ENCODE measurements at places on chromosomes 5 and 9.

- DNase-seq, result no peak
Observed at GRCh38 chr5:10367579-10367978, 14.1 kb downstream of the MARCHF6 start.

DNA sequence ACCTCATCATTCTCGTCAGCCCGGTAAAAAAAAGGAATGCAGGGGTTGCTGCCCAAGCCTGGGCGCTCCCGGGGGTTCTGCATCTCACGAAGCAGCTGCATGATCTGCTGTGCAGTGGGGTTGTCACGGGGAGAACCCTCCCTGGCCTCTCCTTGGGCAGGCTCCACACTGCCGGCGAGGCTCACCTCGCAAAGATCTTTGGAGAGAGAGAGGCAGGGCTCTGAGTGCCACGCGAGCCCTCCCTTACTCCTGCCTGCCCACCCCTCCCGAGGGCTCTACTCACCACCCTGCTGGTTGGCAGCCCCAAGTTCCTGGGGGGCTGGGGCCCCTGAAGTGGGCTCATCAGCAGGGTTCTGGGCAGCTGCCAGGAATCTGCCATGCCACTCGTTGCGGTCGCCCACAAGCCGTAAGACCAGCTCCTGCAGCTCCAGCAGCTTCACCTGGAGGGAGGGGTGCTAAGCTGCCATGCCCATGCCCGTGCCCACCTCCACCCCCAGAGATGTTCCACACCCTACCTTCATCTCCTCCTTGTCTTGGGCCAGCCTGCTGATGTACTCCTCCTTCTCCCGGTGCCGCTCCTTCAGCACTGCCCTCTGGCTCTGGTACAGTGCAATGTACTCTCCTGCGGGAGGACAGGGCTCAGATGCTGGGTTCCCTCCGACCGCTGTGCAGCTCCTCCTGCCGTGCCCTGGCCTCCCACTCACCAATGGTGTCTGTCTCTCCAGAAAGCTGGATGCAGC is 18.6 kb downstream of the GOLGA2 start:
- no peak for DNase-seq

- peak; percentile 26 for DNase-seq
Observed at GRCh38 chr5:172005708-172006320, 624 bp downstream of the FBXW11 start.

GRCh38 chr9:7777771-7778170 is 21.8 kb downstream of the DMAC1 start:
- no peak for DNase-seq

- DNase-seq, result no peak
Observed at GRCh38 chr5:154970759-154971158, 29.9 kb downstream of the MRPL22 start.

DNA sequence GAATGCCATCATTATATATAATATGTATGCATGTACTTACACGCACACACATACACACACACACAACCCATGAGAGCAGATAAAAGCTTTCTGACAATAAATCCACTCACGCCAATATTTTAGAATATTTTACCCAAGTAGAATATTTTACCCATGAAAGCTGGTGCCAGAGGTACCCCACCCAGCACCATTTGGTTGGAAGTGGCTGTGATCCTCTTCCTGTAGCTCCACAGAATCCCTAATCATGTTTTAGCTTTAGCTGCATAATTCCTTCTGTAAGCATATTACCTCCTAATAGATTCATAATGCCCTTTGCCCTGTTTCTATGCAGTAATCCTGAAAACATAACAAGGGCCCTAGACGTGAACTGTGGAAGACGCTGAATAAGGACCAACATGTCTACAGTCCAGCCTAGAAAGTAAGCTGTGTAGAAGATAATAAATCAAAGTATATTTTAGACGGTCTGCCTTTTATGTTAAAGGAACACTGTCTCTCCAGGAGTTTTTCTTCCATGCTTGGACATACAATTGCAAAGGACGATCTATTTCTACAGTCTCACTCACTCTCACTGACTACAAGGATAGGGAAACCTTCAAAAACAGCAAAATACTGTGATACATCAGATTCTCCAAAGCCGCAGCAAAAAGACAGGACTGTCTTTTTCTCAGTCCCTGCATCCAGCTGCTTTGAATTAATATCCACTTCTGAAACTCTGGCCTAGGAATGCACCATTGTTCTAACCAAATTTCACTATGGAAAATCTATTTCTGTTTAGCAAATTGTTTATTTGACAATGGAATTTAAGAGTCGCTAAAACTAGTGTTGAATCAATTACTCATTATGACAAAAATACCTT is 98.2 kb downstream of the USP20 start:
- no peak for DNase-seq

DNA sequence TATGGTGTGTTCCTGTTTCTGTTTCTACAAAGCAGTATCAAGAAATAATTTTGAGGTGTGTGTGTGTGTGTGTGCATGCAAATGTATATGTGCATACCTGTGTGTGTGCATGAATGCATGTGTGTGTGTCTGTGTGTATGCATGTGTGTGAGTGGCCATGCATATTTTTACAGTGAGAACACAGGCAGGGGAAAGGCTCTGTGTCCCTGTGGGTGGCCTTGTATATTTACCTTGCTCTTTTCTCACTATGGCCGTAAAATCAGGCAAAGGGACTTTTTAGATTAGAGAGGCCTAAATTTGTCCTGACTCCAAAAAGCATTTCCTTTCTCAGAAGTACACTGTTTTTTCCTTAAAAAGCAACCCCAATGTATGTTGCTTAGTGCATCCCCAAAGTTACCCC is 293.4 kb downstream of the MARCHF11 start:
- DNase-seq, result no peak

- DNase-seq, result no peak
Observed at GRCh38 chr5:142617416-142618129, 68.3 kb downstream of the FGF1 start.

DNA sequence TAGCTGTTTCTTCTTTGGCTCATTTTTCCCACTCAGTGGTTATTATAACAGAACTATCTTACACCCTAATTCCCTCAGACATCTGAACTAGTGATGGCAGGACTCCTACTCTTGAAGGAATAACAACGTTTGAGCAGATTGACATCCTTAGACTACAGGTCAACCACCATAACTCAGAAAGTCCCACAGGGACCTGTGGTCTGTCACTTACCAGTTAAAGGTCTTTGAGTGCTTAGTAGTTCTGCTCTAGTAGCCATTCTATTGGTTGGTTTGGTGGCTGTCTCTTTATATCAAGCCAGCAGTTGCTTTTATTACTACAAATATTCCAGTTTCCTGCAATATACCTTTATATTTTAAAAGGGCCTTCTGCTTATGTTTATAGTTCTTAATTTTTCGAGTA is 67.2 kb upstream of the FCHO2 start:
- DNase-seq, result no peak

GRCh38 chr5:160039810-160040470 is 31.0 kb downstream of the TTC1 start:
- DNase-seq, result no peak

DNA sequence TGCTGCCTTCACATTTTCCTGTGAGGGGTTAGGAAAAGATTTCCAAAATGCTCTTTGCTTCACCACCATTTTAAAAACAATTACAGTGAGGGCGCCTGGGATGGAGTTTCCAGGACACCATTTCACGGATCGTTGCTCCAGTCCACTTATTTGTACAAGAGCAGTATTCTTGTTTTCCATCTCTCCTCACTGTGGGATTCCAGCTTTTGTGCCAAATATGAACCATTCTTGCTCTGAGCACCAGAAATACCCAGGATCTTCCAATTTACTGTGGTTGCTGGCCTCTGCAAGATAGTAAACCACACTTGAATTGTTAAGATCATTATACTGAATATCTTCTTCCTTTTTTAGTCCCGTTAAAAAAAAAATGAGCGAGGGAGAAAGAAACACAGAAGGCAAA is 899.5 kb downstream of the TLE1 start:
- no peak for DNase-seq

GRCh38 chr5:149439899-149440542 is 60.9 kb upstream of the IL17B start:
- peak; percentile 24 for DNase-seq

GRCh38 chr9:23314247-23314646 is 511.8 kb downstream of the ELAVL2 start:
- DNase-seq, result no peak

GRCh38 chr9:73007966-73008672 is 55.3 kb upstream of the ALDH1A1 start:
- no peak for DNase-seq

DNA sequence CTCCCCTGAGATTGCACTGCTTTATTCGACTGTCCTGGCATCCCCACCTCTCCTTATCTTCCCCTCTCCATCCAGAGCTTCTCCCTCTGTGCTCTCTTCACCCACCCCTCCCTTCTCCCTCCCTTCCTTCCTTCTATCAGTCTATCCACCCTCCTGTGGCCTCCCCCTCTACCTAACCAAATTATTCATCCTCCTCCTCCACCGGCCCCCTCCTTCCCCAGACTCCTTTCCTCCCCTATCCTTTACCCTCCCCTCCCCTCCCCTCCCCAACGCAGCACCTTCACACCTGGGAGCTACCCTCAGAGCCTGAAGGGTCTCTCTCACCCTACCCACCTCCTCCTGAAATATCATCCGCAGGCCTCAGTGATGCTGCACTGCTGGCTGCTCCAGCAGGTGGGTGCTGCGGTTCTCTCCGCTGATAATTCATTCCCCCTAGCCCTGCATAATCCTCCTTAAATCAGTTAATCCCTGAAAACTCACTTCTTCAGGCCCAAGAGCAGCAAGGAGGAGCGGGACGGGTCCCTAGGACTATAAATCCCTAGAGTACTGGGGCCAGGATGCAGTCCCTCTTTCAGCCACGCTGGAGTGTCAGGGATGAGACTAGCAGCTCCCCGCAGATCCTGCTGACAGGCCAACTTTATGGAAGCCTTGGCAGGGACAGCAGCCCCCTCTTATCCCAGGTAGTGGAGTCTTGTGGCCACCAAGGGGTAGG is 97.8 kb downstream of the PCDH1 start:
- DNase-seq, result no peak

- no peak for DNase-seq
Observed at GRCh38 chr5:6633469-6634245, 417 bp downstream of the SRD5A1 start.

DNA sequence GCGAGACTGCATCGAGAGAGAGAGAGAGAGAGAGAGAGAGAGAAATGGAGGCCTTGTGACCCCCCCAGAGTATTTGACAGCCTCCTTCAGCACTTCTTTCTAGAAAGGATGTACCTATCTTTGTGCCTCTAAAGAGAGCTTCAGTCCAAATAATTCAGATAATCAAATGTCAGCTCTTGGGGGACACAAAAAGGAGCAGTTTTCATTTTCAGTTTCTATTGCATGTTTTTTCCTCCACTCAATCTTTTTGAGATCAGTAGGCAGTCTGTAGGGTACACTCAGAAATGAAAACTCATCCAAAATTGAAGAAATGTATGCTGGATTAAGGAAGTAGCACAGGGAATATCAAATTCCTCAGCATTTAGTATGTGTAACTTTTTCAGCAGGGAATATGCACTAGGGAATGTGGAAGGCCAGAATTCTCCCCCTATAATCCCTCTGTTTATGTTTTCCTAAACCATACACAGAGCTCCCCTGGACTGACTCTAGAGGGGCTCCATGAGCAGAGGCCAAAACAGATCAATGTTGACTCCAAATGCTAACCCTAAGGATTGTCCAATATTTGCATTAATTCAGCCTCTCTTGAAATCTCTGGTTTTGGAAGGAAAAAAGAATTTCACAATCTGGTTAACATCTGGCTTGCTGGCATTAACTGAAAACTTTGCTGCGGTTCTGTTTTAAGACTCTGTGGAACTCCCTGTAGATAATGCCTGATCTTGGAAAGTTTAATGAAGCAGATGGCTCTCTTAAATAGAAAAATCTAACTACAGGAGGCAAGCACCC is 250.1 kb downstream of the CEMIP2 start:
- no peak for DNase-seq

GRCh38 chr9:90446200-90446948 is 196.2 kb downstream of the DIRAS2 start:
- no peak for DNase-seq

DNA sequence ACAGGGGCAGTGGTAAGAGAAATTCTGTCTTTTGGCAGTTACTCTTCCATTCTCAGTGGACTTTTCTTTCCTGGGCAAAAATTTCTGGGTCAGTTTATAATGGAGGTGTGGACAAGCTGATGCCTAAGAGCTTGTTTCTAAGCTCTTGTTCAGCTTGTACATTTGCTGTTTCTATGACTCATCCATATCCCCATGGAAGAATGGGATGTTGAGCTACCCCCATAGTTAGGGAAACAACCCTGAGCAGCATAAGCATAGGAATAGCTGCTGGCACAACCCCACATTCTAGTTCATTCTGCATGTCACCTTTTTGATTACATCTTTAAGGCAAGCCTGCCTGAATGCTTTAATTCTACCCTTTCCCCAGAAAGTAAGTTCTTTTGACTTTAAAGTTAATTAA is 173.3 kb downstream of the PSAT1 start:
- DNase-seq, result no peak

DNA sequence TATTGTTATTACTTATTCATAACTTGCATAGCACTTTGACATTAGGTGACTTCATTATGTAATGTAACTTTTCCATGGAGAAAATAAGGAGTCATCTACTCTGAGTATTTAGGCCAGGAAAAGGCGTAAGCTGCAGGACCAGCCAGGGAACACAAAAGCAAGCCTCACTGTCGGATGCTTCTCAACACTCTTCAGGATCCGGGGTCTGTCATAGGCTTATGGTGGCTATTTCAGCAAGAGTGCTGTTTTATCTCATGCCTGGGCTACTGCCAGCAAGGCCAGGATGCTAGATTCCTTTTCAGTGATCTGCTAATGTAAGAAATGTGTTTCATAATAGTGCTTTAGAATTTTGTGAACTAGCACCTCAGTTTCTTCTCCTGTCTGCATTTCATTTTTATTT is 162.4 kb downstream of the CHSY3 start:
- no peak for DNase-seq

DNA sequence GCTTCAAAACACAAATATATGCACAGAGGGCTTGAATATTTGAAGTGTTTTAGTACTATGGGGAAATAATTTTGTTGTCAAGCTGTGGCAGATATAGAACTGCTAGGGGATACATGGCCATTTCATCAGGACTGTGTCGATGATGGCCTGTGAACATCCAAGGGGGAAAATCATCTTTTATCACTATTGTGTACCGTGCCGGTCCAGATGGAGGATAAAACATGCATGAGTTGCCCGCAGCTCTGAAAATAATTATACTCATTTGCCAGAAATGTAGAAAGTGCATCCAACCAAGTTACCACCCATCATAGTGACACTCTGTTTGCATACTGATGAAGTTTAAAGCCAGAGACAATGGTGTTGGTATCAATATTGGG is 405.9 kb downstream of the ZSWIM6 start:
- no peak for DNase-seq

DNA sequence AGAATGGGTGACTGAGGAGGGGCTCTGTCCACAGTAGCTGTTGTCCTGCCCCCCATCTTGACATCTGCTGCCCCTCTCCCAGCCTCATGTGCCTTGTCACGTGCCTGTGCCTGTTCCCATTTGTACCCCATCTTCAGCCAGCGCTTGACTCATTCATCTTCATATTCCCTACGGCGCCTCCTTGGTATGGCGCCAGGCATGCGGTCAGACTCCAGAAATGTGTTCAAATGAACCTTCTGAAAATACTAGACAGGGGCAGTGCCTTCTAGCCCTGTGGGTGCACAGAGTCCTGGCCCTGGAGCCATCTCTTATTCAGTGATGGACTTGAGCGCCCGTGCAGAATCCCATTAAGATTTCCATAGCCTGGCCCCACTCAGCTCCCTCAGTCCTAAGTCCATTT is 46.2 kb downstream of the CFAP77 start:
- no peak for DNase-seq

Measured in stimulated activated CD4-positive, alpha-beta T cell treated with anti-CD3 and anti-CD28 coated beads, Interleukin-4, amount 100 ng/mL, for 4 hours (primary cell).